ENCODE measurements at places on chromosomes 2 and 18. TPM values are rescaled to one million over a fixed set of nuclear protein-coding genes. Genes with fewer than 3 reads are reported as not detected.

- DNase-seq, result no peak
These were observed 58.5 kb downstream of the ACAA2 start for GRCh38 chr18:49754866-49755265.

- no peak for DNase-seq
These were observed 37.3 kb downstream of the CDH19 start for GRCh38 chr18:66566616-66567015.

GRCh38 chr18:25136416-25137196 lies 215.4 kb downstream of the ZNF521 start:
- no peak for DNase-seq

DNA sequence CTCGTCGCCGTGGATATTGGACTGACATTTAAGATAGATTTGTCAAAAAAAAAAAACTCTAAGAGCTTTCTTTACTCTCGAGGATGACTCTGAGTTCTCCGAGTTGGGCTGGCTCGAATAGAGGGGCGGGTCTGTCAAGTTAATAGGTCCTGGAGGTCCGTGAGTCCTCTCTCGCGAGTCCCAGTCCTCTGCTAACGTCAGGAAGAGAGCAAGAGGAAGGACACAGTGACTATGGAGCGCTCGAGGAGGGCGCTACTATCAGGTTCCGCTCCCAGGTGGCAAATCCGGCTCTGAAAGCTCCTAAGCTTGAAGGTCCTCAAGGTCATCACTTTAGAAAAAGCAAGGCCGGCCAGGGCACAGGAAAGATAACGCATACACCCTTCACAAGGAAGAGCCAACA lies 404 bp upstream of the AKAIN1 start:
- DNase-seq, result no peak

DNA sequence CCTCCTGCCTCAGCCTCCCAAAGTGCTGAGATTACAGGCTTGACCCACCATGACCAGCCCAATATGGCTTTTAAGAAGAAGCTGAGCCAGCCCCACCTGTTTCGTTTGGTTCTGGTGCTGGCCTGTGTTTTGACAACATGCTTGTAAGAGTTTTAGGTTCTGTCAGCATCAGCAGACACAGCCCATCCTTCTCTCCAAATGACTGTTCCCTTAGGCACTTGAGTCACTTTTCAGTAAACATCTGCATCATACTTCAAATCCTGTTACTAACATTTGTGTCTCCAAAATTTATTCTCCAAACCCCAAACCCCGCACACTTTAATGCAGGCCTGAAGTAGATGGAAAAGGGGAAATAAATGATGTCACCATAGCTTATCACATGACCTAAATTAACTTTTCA lies 1118.5 kb downstream of the TSN start:
- DNase-seq, result no peak

GRCh38 chr18:78634061-78634696 lies 345.4 kb upstream of the SALL3 start:
- DNase-seq, result no peak

GRCh38 chr2:148813603-148814065 lies 61.4 kb upstream of the KIF5C start:
- peak; percentile 48 for DNase-seq

- DNase-seq, result no peak
These were observed 152.8 kb upstream of the RIOK3 start for GRCh38 chr18:23300231-23300805.

GRCh38 chr2:175176624-175177023 lies 4.9 kb downstream of the ATP5MC3 start:
- DNase-seq, result no peak

DNA sequence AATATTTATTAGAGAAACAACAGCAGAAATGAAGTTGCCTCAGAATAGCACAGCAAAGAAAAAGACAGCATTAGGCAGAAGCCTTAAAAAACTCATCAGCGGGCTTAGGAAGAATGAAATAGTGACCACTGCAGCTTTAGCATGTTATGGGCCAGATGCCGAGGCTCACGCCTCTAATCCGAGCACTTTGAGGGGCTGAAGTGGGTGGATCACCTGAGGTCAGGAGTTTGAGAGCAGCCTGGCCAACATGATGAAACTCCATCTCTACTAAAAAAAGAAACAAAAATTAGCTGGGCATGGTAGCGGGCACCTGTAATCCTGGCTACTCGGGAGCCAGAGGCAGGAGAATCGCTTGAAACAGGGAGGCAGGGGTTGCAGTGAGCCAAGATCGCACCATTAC lies 32.4 kb downstream of the AP1S3 start:
- no peak for DNase-seq

- DNase-seq, result no peak
These were observed 556.4 kb downstream of the ERBB4 start for GRCh38 chr2:211982162-211982561.

DNA sequence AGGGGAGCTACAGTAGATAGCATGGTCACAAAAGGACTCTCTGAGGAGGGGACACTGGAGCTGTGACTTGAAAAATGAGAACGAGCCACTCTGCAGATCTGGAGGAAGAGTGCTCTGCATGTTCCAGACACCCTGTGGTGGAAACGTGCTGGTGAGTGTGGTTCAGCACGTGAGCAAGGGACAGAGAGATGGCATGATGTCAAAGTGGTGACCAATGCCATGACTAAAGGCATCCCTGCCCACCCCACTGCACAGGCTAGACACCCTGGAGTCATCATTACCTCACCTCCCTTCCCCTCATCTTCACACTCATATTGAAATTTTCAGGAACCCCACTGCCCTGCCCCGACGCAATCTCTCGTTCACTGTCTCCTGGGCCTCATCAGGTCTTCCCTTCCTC lies 56.5 kb downstream of the SLC4A5 start:
- DNase-seq, result no peak

DNA sequence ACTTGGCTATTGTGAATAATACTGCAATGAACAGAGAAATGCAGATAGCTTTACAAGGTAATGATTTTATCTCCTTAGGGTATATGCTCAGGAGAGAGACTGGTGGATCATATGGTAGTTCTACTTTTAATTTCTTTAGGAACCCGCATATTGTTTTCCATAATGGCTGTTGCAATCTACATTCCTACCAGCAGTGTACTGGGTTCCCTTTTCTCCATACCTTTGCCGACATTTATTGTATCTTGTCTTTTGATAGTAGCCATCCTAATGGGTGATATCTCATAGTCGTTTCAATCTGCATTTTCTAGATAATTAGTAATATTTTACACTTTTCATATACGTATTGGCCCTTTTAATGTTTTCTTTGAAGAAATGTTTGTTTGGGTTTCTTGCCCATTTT lies 702.9 kb upstream of the ACVR2A start:
- no peak for DNase-seq

Gene CCL20
- total RNA-seq, result 3.5 TPM

Gene SCYGR6
- total RNA-seq, result not detected

Gene PLA2R1
- total RNA-seq, result not detected

Gene SCN2A
- total RNA-seq, result not detected

Gene CPO
- 0.20 TPM for total RNA-seq

Gene ETAA1
- total RNA-seq, result 10.8 TPM

Gene PDE11A
- not detected for total RNA-seq

Gene VWC2L
- total RNA-seq, result not detected

Gene TMEM17
- total RNA-seq, result 0.35 TPM

Gene LDAH
- total RNA-seq, result 31.6 TPM

Gene RESP18
- not detected for total RNA-seq

Gene IL1RL1
- 0.35 TPM for total RNA-seq

Gene CRYGD
- total RNA-seq, result not detected

Gene IL36RN
- total RNA-seq, result not detected

Gene ADAM23
- total RNA-seq, result 0.98 TPM
